ENCODE measurements at places on chromosomes 11 and 22.

- no peak for DNase-seq
Measured at GRCh38 chr11:124791626-124792341, 8.4 kb downstream of the MSANTD2 start.

DNA sequence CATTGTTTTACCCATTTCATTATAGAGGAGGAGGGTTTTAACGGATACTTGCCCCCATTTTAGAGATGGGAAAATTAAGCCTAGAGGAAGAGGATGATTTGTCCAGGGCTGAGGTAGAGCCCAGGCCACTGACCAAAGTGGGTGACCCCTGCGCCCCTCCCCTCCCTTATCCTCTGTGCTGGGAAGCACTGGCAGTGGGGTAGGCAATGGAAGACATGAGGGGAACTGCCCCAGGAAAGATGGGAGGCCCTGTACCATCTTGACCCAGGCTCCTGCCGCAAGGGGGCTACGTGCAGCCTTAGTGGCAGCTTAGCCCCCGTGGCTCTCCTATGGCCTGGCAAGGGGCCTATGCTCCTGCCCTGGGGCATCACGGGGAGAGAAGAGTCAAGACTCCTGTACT, 76.4 kb upstream of the MYOD1 start:
- no peak for DNase-seq

DNA sequence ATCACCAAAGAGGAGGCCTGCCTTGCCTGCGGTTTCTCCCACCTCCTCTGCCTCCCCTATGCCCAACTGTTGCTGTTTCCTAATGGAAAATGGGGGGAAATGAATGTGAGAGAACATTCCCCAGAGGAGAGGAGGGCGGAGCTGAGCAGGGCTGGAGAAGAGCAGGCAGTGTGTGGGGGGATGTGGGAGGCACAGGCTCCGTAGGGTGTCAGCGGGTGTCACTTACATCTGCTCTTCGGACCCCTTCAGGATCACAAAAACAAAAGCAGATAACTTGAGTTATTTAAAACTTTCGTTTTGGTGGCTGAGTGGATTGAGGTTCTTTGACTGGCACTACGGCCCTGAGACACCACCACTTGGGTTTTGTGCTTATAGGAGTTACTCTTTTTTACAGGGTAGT, 93.8 kb downstream of the CEP164 start:
- no peak for DNase-seq

DNA sequence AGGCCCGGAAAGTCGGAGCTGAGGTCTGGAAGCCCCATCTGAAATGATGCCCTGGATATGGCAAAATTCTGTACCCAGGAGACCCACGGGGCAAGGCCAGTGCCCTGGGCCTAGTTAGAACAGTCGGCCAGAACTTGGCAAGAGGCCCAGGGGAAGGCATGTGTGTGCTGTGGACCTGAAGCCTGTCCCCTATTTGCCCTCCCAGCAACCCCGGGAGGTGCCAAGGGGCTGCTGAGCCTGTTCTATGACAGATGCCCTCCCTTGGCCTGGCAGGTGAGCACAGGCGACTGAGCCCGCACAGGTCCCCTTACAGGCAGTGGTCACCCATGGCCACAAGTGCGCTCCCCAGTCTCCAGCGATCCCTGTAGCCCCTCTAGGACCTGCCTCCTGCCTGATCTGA, 51.7 kb downstream of the NAT10 start:
- DNase-seq, result no peak

- DNase-seq, result no peak
Measured at GRCh38 chr22:28819253-28820096, 19.1 kb upstream of the XBP1 start.

GRCh38 chr11:62603072-62603408, 1.4 kb upstream of the MTA2 start:
- no peak for DNase-seq

DNA sequence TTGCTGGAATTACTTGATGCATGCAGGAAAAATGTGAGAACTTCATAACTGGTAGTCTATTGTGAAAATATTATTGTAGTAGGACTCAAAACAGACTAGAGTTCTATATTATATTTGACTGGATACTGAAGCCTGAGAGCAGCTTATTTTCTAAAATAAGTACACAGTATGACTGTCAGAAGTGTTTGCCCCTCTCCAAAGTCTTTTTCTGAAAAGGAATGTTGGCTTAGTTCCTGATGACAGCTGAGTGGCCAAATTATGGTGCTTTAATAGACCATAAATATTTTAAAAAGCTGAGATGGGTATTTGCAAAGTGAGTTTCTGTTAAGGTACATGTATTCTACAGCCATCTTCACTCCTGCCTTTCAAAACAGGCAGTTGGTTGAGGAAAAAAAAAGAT, 13.1 kb downstream of the ZBED5 start:
- DNase-seq, result no peak

GRCh38 chr11:65314501-65315203, at the start of gene CDC42EP2:
Gene CDC42EP2 (plus strand): TSS chr11:65314866. CDS start chr11:65320899, 6,033 bp downstream.
- peak; percentile 91 for DNase-seq

DNA sequence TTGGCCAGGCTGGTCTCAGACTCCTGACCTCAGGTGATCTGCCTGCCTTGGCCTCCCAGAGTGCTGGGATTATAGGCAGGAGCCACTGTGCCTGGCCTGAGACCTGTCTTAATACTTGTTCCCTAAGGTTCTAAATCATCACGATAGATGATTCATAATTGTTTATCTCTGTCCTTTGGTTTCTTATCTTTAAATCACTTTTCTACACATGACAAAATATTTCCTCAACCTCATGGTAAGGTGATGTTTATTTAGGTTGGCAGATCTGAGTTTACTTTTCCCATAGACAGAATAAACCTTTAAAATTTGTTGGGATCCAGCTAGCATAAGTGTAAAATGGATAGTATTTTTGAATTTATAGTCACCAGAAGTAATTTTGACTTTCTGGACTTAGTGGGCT, 3.5 kb downstream of the PSMD13 start:
- no peak for DNase-seq

DNA sequence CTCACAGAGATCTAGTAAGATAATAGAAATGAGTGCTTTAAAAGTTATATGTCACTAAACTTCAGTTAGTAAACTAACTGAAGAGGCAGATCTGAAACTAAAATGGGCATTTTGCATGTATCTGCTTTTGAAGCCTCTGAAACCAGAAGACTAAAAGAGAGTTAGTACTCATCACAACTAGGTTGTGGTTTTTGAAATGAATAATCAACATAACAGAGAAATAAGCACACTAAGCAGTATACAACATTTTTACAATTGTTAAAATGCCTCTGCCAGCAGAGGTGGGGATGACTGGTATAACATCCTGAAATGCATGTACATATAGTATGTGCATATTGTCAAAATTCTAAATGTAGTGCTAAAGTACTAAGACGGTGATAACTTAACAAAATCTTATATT, 564.5 kb downstream of the DLG2 start:
- DNase-seq, result no peak

DNA sequence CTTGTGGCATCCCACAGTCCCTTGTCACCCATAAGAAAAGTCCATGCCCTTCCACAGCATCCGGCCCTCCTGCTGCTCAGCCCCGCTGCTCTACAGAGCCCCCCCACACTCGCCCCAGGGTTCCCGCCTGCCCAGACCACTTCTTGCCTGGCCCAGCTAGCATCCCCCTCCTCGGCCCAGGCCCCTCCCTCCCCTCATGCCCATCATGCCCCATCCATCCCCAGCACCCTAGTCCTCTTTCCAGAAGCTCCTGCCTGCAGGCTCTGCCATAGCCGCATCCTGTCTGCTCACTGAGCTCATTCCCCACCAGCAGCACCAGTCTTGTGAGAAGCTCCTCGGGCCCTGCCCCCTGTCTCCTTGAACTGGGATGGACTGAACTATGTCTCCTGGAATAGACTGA, 54.4 kb downstream of the LINC01488 start:
- no peak for DNase-seq

GRCh38 chr11:69475866-69476471, 5.5 kb upstream of the LINC01488 start:
- no peak for DNase-seq

GRCh38 chr11:119741369-119742262, 12.6 kb upstream of the NECTIN1 start:
- peak; percentile 78 for DNase-seq

DNA sequence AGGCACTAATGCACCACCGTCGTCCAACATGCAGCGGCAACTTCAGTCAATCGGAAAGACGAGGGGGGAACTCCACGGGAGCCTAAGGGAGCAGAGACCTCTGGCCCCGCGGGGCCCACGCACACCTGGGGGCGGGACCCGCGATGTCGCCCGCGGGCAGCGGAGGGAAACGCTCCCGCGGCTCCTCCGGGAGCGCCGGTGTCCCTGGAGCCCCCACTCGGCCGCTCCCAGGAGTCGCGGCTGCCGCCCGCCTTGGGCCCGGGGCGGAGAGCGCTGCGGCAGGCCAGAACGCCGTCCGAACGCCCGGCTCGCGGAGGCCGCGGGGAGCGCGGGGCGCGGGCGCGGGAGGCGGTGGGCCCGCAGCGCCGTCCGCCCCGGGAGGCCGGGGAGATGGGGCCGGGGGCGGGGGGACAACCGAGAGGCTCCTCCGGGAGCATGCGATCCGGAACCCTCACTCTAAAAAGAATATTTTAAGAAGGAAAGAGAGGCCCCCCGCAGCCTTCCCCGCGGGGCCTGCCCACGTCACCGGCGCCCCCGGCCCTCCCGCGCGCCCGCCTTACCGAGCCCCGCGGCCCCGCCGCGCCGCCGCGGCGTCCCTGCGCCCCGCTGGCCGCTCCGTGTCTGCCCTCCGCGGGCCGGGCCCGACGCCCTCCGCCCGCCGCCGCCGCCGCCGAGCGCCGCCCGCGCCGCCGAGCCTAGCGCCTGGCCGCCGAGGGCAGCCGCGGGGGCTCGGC, 86.6 kb upstream of the ARHGAP32 start:
- peak; percentile 21 for DNase-seq

DNA sequence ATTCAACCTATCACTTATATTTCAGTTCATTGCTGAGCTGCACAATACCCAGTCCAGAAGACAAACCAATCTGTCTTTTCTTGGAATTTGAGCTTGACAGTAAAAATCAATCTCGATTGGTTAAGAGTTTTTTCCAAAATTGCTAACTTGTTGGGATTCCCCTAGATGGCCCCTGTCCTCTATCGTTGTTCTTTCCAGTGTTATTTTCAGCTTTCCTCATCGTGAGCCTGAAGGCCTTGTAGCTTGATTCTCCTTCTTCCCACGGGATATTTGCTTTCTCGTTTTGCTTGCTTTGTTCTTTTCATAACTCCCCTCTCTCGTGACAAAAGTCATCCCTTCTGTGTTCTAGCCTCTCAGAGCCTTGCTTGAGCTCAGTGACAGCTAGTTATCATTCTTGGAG, 3.1 kb downstream of the OR8B8 start:
- DNase-seq, result no peak

DNA sequence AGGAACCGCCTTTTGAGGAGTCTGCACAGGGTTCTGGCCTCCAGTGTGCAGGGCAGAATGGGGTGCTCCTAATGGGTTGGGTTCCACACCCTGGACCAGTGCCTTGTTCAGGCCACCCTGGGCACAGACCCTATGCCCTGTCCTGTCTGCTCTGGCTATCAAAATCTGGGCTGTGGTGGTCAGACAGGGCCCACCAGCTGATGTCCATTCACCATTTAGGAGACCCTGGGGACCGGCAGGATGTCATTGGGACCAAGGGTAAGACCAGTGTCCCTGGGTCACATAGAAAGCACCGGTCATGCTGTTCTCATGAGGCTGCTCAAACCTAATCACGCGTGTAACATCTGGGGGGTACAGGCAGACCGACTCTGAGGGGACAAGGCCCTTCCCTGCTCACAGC, 37.3 kb downstream of the PARVG start:
- no peak for DNase-seq

DNA sequence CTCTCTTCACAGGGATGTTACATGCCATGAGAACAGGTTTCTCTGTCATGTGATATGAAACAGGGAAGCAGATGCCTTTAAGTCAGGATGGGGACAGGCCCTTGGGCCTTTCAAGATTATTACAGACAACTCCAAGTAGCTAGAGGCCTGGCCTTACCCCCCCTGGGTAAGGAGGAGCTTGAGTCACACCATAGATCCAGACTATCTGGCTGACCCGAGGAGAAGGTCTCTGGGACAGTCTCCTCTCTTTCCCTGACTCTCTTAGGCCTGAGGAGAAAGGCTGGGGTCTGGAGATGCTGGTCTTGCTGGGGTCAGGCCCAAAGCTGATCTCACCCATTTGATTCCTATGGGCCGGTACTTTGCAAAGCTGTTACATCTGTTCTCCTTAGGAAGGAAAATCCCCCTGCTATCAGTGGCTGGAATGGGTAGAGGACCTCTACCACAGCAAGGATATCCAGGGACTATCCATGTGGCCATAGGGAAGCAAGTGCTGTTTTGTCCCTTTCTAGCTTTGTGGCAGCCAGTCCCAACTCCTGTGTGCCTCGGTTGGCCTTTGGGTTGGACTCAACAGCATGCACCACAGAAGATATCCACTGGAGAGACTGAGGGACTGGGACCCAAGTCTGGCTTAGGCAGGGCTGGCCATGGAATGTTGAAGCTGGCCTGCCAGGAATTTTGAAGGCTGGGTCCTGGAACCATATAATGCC, 25.2 kb downstream of the RELT start:
- DNase-seq, result no peak

DNA sequence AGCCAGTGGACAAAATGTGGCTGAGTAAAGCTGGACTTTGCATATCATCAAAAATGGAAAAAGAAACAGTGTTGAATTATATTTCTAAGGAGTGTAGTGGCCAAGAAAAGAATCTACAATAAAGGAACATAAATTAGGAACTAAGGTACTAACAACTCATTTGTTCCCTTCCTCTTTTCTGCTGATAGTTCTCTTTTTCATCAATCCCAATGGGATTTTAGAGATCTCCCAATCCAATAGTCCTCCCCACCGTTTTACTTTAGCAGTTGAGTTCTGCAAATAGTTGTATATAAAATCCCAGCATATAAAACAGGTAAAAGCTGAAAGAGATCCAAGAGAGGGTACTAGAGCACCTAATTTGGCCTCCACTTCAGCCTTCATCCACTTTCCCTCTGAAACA, 2.0 kb downstream of the PRCP start:
- no peak for DNase-seq

- DNase-seq, result peak; percentile 52
Measured at GRCh38 chr22:50058906-50059880, 1.1 kb upstream of the TTLL8 start.

GRCh38 chr11:130151196-130151595, 8.4 kb upstream of the ST14 start:
- no peak for DNase-seq

DNA sequence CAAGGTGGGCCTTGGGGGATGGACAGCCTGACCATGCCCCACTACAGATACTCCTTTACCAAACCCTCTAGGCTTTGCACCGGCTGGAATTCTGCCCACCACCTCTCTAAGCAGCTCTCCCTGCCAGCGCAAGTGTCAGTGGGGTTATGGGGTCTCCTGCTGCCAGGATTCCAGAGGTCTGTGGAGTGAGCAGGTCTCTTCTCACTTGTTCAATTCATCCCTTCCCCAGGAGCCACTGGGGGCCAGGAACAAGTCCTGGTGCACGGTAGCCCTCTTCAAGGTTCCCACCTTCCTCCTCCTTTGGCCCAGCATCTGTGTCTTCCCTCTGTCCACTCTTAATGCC, 30.5 kb downstream of the CCDC15 start:
- no peak for DNase-seq

- DNase-seq, result no peak
Measured at GRCh38 chr11:75286826-75287465, 46.4 kb downstream of the TPBGL start.
